ENCODE measurements at places on chromosomes 3 and 15. TPM values are rescaled to one million over a fixed set of nuclear protein-coding genes. Genes with fewer than 3 reads are reported as not detected.
A peak's percentile ranks its signal among the peaks of the same experiment; 100 is the strongest.

GRCh38 chr3:17678116-17678741, 64.2 kb downstream of the TBC1D5 start:
- peak; percentile 9 for DNase-seq

OR5K2 gene
- total RNA-seq = not detected

DNA sequence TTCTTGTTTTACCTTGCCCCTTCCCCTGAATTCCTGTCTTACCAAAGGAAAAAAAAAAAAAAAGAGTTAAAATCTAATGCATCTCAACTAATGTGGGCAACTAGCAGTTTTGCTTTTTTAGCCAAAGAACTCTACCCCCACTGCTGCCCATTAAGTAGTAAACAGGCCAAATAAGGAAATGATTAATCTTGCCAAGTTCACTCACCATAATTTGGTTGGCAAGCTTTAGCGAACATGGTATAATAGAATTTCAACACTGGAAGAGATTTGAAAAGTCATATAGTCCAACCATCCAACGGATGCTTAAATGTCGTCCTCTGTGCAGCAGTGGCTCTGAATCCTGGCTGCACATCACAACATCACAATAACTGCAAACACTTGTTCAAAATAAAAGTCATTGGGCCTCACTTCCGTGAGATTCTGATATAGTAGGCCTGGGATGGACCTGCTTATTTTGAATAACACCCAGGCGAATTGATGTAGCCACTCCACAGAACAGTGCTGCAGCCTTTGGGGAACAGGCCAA, 142.0 kb upstream of the UBE2E1 start:
- no peak for DNase-seq

DNA sequence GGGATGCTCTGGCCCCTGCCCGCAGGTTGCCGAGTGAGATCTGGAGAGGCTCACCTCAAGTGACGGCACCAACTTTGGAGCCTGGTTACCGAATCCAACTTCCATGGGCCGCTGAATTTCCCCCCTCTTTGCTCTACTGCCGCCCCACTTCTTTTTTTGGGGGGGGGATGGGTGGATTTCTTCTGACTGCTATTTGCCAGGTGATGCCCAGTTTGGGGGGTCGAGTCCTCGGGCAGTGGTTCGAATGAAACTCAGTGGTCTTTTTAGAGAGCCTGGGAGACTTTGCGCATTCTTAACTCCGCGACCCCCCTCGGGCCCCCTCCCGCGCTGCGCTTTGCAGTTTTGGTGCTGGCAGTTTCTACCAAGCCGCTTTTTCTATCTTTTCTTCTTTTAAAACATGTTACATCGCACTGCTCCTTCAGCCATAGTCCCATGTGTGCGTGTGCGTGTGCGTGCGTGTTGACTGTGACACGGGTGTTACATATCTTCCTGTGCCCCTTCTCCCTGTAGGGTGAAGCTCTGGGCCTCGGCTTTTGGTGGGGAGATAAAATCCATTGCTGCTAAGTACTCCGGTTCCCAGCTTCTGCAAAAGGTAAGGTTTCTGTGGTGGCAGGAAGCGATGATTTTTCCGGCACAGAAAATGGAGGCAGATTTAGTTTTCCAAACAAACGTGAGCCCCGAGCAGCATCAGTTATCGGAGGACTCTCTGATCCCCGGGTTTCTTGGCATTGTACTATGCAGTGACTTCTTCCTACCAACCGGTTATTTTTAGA, 837 bp downstream of the CACNA2D3 start:
- no peak for DNase-seq

GRCh38 chr15:66233487-66234415, 19.8 kb downstream of the MEGF11 start:
- DNase-seq = no peak

GRCh38 chr3:106789276-106789675, 588.0 kb upstream of the CCDC54 start:
- DNase-seq = no peak

DNA sequence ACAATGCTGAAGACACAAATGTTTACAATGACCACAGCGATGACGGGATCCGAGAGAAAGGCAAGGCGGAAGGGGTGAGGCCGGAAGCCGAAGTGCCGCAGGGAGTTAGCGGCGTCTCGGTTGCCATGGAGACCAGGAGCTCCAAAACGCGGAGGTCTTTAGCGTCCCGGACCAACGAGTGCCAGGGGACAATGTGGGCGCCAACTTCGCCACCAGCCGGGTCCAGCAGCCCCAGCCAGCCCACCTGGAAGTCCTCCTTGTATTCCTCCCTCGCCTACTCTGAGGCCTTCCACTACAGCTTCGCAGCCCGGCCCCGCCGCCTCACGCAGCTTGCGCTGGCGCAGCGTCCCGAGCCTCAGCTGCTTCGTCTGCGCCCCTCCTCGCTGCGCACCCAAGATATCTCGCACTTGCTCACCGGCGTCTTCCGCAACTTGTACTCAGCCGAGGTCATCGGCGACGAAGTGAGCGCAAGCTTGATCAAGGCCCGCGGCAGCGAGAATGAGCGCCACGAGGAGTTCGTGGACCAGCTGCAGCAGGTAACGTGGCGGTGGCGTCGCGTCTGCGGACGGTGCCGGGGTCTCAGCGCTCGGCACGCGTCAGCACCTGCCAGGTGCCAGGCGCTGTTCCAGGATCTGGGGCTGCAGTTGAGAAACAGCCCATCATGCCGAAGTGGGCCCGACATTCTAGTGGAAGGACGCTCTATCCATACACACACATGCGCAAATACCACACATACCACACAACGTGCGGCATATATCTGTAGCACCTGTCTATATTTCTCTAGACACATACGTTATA, at the start of gene DLEC1:
Gene DLEC1 (plus strand): TSS at position 108 of the 798 bp plus-strand sequence. CDS start 18 bp downstream, at position 126.
- no peak for DNase-seq

KLHL6 gene
- not detected for total RNA-seq

- no peak for DNase-seq
These were observed 36.5 kb downstream of the MGLL start for GRCh38 chr3:127785711-127786265.

GPR62 gene
- not detected for total RNA-seq

ALDH1A3 gene
- total RNA-seq = 208 TPM

DNA sequence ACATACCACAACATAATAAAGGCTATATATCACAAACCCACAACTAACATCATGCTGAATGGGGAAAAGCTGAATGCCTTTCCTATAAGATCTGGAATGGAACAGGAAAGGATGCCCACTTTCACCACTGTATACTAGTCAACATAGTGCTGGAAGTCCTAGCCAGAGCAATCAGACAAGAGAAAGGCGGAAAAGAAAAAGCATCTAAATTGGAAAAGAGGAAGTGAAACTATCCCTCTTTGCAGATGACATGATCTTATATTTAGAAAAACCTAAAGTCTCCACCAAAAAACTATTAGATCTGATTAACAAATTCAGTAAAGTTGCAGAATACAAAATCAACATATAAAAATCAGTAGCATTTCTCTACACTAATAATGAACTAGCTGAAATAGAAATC, 14.6 kb upstream of the PIK3CA start:
- no peak for DNase-seq

- no peak for DNase-seq
These were observed 212.9 kb downstream of the P3H2 start for GRCh38 chr3:189907803-189908202.

GRCh38 chr3:13520326-13520880, 28.5 kb upstream of the FBLN2 start:
- DNase-seq = no peak

- DNase-seq = no peak
These were observed 76.3 kb upstream of the FAM98B start for GRCh38 chr15:38377636-38378035.

- no peak for DNase-seq
These were observed 6.3 kb upstream of the RAMAC start for GRCh38 chr15:82979726-82980125.

USP3 gene
- total RNA-seq = 46.3 TPM

DNA sequence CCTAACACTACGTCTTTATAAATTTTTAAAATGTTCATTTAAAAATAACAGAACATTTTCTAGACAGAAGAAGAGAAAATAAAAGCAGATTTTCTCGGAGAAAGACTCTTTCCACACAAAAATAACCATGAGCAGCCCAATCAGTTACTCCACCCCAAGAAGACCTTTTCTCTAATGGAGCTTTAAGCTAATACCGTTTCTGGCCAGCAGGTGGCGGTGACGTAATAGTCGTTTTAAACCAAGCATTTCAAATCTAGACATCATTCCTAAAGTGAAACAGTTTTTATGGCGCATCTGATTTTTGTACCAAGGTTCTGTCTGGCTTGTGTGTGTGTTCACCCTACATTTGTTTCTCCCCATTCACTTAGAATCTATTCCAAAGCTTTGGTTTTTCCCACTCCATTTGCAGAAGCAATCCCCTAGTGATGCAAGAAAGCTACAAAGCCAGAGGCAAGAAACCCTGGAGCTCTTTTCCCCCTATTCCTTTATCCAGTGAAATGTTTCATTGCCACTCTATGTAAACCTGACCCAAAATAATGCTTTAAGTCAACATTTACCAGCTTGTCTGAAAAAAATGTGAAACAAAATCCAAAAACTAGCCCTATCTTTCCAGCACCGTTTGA, 336.7 kb upstream of the IGF1R start:
- no peak for DNase-seq

GRCh38 chr3:76565496-76566210, 474.2 kb upstream of the ROBO2 start:
- DNase-seq = no peak

RLBP1 gene
- not detected for total RNA-seq

- DNase-seq = no peak
These were observed 42.5 kb upstream of the FMN1 start for GRCh38 chr15:33236841-33237509.

A4GNT gene
- total RNA-seq = not detected

Measured in kidney epithelial cell (primary cell).